ENCODE measurements at places on chromosomes 6 and 20. TPM values are rescaled to one million over a fixed set of nuclear protein-coding genes. Genes with fewer than 3 reads are reported as not detected.

DNA sequence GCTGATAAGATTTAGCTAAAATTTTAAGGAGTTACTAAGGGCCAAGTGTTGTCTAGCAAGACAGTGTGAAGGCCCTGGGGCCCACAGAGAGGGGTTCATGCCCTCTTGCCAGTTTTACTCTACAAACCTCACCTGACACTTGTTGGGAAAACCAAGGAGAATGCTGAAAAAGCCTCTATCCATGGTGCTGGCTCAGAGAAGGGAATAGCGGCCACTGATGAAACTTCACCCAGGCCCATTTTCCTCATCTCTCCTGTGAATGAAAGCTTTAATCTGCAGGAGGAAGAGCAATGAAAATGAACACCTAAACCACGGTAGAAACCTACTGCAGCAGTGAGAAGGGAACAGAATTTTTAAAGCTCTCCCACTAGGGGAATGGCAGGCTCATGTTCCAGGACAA lies 317.3 kb upstream of the CNR1 start:
- no peak for DNase-seq

DNA sequence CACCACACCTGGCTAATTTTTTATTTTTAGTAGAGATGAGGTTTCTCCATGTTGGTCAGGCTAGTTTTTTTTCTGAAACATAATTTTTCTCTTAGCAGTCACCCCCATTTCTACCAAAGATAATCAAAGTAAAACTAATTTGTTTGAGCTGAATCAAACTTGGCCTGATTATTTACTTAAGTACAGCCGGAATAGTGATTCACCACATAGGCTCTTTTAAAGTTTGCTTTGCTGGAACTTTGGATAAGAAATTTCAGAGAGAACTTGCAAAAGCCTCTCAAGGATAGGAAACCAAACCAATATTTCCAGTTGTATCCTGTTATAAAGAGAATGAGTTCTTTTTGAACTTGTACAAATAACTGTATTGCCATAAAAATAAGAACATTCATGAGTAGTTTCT lies 105.0 kb upstream of the SYNCRIP start:
- no peak for DNase-seq

DNA sequence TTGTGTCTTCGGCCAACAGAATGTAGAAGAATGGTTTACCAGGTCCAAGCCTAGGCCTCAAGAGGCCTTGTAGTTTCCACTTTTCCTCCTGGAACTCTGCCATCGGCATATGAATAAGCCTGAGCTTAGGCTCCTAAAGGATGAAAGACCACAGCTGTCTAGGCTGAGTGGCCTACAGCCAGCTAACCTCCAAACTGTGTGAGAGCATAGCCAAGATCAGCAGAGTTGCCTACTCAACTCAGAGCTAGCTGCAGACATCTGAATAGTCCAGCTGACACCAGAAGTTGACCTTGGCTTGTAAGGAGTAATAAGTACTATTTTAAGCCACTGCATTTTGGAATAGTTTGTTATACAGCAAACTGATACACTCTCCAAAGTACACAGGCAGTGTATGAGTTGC lies 52.6 kb upstream of the SMIM29 start:
- no peak for DNase-seq

DNA sequence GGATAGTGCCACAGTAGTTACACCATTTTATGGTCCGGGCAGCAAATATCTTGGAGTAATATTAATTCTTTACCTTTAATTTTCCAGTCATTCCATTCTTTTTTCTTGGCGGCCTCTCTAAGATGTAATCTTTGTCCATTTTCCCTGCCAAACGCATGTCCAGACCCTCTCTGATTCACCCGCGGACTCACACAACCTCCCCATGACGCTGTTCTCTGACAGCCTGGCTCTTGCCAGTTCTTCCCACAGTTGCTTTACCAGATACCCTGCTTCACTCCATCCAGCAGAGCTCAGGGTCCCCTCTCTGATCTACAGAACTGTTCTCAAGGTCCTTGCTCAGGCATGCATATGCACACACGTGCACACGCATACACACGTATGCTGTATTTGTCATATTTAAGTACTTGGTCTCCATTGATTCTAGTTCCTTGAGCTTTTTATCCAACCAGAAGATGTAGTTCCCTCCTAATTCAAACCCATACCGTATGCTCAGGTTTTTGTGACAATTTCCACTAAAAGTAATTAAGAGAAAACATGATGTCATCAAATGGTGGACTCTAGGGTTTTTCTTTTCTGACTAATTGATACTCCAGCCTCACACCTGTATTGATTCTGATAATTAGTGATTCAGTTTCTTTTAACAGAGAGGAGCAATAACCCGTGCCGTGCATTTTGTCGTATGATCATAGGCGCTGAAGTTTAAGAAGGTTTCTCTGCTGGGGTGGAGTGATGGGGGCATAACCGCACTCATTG lies 10.0 kb downstream of the BPHL start:
- DNase-seq = no peak

GRCh38 chr6:40585223-40585622 lies 1.9 kb downstream of the LRFN2 start:
- DNase-seq = no peak

DNA sequence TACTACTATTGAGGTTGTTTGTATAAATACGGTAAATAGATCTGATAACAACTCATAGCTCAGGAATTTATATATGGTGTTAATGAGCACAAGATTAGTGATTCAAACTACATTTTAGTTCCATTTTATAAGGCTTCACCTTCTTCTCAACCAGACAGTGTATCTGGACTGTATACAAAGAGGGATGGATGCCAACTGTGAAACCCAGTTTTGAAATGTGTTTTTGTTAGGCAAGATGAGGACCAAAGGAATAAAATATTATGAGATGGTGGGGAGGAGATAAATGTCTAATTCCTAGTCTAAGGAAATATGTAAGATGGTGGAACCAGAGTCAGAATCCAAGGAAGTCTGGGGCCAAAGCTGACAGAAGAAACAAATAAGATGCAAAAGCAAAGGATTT lies 329.0 kb downstream of the GRIK2 start:
- DNase-seq = no peak

GRCh38 chr20:58436868-58437645 lies 48.0 kb downstream of the VAPB start:
- DNase-seq = no peak

GRCh38 chr6:31222496-31222895 lies 49.4 kb downstream of the HLA-C start:
- DNase-seq = no peak

GRCh38 chr6:14317387-14317970 lies 199.9 kb downstream of the CD83 start:
- DNase-seq = no peak

DNA sequence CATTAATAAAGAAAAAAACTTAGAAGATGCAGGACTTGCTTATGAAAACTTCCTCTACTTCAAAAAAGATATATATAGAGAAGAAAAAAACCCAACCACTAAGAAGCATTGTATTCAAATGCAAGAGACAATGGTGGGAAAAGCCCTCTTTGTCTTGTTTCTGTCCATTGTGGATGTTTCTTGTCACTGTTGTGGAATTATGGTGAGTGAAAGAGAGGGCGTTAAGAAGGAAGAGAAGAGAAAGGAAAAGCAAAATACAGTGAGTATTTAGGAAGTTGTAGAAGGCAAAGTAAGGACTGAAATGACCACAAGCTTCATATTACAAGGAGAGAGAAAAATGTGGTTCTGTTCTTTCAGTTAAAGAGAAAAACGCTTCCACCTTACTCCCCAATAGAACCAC lies 14.1 kb upstream of the THBD start:
- DNase-seq = no peak

DNA sequence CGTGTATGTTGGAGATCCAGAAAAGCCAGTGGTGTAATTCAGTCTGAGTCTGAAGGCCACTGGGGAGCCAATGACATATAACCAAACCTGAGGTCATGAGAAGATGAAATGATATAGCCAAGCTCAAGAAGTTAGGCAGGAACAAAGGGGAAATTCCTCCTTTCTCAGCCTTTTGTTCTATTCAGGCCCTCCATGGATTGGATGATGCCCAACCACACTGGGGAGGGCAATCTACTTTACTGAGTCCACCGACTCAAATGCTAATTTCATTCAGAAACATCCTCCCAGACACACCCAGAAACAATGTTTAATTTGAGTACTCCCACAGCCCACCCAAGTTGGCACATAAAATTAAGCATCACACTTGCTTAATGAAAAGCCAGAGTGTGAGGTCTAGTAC lies 183.6 kb downstream of the GJA1 start:
- no peak for DNase-seq

DNA sequence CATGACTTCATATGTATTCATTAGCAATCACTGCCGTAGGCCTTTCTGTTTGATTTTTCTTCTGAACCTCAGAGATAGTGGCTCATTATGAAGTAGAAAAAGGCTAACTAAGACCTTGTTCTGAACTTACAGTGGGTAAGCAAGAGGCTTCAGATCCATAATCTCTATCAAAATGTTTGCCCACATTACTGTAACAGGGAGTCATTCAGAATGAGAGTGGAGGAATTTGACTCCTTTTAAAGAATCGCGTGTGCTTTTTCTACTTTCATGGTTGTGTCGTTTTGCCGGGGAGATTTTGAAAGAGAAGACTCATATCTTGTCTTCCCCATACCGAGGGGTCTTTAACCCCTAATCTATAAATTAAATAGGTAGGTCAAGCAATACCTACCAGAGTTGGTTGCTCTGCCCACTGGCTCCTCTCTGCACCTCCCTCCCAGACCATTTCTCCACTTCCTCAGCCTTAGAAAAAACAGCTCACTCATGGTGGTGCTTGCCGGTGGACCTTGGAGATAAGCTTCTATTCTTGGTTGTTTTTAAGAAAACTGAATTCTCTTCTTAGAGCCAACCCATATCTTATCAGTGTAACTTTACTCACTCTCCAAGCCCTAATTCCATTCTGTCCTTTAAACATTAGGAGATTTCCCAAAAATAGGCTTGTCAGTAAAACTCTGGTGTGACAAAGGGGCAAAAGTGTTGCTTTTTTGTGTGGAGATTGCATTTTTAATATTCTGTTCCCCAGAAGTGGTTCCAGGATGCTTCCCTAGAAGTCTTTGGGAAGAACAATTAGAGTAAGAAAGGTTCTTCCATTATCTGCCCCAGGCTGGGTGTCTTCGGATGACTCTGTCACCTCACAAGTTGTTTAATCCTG lies 56.6 kb downstream of the E2F3 start:
- no peak for DNase-seq

- no peak for DNase-seq
Measured at GRCh38 chr6:55069132-55069781, 105.1 kb upstream of the HCRTR2 start.

- DNase-seq = no peak
Measured at GRCh38 chr6:8858854-8859331, 423.5 kb upstream of the SLC35B3 start.

DNA sequence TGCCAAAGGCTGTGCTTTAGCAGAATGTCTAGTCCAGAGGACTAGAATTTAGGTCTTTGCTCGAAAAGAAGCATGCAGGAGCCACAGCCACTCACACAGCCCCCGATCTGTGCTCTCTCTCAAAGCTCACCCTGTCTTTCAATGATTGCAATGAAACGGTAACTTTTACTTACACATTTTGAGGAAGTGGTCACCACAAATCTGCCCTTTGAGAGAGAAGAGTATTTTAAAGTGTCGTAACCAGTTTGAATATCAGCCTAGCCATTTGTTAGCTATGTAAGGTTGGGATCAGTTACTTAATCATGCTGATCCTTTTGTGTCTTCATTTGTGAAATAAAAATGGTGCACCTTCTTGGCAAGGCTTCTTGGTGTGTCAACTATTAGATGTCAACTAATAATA lies 209.0 kb downstream of the TFAP2A start:
- DNase-seq = no peak

DNA sequence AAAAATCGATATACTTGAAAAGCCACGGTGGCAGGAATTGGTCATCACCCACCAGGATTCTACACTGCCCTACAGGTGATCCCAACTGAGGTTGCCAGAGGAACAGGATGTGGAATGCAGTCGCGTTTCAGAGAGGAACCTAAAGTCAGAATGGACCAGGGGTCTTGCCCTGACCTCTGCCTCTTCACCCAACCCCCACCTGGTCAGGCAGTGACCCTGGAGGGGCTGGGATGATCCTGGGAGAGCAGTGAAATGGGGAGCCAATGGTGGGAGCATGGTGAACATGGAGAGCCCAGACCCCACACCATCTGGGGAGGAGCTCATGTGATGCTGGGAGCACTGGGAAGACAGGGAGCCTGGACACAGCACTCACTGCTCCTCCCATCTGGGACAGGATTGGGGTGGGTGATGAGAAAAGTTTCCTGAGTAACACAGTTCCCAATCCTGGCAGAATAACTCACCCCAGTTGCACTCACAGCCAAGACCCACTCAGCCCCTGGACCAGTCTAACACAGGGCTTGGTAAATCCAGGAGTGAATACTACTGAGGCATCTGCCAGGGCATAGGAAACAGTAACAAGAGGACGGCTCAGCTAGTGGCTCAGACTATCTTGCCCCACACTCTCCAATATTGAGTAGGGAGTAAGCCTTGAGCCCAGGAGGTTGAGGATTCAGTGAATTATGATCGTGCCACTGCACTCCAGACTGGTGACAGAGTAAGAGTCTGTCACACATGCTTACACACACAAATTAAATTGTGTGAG lies 1.7 kb upstream of the ULBP2 start:
- DNase-seq = no peak

GRCh38 chr20:52204136-52204535 lies 12.6 kb upstream of the ZFP64 start:
- no peak for DNase-seq

DNA sequence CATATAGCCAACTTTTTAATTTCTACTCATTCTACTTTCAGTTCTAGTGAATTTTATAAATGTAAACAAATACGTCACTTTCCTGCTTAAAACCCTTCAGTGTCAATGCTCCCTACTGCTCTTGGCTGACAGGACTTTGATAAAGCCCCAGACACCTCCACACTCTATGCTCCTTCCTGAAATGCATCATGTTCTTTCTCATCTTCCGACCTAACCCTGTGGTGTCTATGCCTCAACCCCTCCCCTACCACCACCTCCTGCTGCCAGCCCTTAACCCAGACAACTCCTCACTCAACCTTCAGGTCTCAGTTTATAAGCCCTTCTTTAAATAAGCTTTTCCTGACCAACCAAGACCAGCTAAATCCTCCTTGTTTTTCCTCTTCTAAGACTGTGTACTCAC lies 19.1 kb downstream of the TLDC2 start:
- peak; percentile 12 for DNase-seq

GRCh38 chr6:158834675-158835385 lies 15.7 kb upstream of the EZR start:
- no peak for DNase-seq

GRCh38 chr6:149223904-149224351 lies 93.6 kb upstream of the TAB2 start:
- no peak for DNase-seq

GRCh38 chr20:57451795-57452661 lies 60.8 kb downstream of the RBM38 start:
- DNase-seq = no peak

GRCh38 chr6:31079656-31080261 lies 32.6 kb downstream of the C6orf15 start:
- peak; percentile 72 for DNase-seq

Gene EBF4
- total RNA-seq = 23.0 TPM

Gene RFX6
- not detected for total RNA-seq

Gene APOBEC2
- total RNA-seq = not detected

Gene FRMD1
- total RNA-seq = 0.05 TPM

Gene TNFRSF6B
- total RNA-seq = 1.2 TPM

Measured in activated T-cell treated with anti-CD3 and anti-CD28 coated beads, Interleukin-2, amount 50 U/mL, for 72 hours (primary cell).